ENCODE measurements at places on chromosomes 5 and 9. TPM values are rescaled to one million over a fixed set of nuclear protein-coding genes. Genes with fewer than 3 reads are reported as not detected.

The TYRP1 gene
- not detected for total RNA-seq

GRCh38 chr9:18350995-18351595 is 122.9 kb upstream of the ADAMTSL1 start:
- DNase-seq: no peak

DNA sequence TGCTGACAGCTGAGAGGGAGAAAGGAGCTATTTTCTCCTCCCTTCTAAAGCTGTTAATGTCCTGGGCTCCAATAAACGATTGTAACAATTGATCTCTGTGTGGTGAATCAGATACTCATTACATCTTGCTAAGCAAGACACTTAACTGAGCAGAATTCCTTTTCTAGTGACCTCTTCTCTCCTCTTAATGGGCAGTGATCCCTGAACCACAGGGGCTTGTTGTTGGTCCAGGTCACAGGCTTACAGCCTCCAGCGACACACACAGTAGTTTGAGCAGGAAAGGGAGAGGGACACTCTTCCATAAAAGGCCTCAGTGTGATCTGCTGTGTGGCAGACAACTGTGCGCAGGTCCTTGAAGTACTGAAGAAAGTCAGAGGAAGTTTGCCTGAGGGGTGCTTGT is 58.5 kb upstream of the MYO10 start:
- DNase-seq: no peak

- DNase-seq: no peak
These were observed 8.8 kb downstream of the MSX2 start for GRCh38 chr5:174733091-174733690.

DNA sequence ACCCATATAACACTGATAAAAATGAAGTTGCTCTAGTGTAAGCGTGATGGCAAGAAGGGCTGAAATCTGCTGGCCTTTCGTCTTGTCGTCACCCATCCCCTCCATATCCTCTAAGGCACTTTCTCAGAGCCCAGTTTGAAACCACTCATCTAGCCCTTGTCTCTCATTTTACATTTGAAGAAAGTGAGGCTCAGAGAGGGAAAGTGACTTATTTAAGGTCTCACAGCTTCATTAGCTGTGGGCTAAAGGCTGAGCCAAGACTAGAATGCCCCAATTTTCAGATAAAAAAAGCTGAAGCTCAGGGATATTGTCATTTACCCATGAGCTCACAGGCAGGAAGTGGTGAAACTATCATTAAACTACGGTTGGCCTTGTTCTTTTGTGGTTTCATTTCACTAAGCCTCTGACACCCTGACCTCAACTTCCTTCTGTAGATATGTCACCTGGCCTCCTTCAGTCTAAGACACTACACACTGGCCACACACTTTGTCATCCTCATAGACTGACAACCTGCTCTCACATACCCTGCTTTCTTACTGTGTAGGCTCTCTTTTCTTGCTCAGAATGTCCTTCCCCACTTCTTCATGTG is 176.7 kb upstream of the DMAC1 start:
- DNase-seq: peak; percentile 68

DNA sequence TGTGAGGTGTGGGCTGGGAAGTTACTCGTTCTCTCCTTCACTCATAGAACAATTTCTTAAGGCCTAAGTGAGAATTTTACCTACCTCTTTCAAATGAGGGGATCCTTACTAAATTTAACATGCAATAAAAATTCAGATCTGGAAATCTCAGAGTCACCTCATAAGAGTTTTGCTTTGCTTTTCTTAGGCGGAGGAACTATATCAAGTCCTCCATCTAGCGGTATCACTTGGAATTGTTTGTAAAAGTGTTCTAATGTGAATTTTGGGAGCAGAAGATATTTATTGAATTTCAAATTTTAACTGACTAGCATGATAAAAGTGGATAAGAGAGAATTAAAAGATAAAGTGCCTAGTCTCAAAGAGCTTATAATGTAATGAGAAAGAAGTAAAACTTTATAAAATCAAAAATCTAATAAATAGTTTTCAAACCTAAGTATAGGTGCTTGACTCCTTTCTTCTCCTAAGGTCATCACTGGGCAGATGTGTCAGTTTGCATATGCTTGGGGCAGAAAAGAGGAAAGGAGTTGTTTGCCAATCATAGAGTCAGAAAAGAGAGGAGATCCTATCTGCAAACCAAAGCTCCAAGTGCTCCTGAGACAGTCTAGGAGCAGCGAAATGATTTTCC is 145.7 kb upstream of the DAB2 start:
- no peak for DNase-seq

- DNase-seq: no peak
These were observed 471.3 kb downstream of the PDE4D start for GRCh38 chr5:59421986-59422941.

The GRM6 gene
- not detected for total RNA-seq

GRCh38 chr9:7828334-7828733 is 28.8 kb upstream of the DMAC1 start:
- no peak for DNase-seq

DNA sequence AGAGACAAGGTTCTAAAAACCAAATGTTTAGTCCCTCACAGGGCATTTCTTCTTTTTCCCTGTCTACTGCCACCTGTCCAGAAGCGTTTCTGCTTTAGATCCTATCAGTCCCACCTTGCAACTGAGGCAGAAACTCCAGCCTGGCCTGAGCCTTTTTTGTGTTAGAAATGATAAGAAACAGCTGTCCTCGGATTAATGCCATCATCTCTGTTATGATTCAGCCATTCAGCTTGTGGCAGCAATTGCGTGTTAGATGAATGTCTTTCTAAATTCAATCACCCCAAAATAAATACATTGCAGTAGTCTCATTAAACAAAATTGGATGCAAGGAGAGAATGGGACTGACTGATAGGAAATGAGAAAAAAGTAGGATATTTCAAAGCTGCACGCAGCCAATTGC is 28.3 kb upstream of the FRMPD1 start:
- DNase-seq: no peak

DNA sequence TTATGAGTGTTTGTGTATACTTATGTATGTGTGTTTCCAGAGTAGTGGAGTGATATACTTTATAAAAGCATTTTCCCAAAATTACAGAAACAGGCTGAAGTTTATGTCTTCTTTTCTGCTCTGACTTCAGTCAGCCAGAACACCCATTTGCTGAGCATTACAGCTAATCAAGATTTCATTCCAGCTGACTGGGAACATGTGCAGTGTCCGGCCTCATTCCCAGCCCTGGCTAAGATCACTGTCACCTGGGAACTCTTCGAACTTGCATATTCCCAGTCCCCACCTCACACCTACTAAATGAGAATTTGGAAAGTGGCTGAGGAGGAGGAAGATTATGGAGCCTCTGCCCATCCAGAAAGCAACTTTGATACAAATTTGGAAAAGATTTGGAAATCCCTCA is 90.8 kb upstream of the PRRC1 start:
- DNase-seq: no peak

- DNase-seq: no peak
These were observed 9.9 kb downstream of the TMEM250 start for GRCh38 chr9:136108648-136109266.

The RANBP3L gene
- not detected for total RNA-seq

- DNase-seq: no peak
These were observed 41.6 kb downstream of the PDZD2 start for GRCh38 chr5:31680528-31680927.

DNA sequence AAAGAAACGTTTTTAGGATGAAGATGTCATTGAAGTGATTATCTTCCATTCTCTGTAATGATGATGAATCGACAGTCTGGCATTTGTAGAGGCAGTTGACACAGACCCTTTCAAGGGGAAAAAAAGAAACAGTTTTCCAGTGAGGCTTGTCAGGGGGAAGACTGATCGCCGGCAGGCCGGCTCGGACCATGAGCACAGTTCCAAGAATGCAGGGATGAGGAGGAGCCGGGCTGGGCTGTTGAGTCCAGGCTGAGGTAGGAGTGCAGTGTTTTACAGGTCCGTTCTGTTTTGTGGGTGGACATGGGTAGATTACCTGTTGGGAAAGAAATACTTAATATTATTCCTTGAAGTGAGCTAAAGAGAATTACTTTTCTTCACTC is 194.6 kb downstream of the AOPEP start:
- DNase-seq: no peak

DNA sequence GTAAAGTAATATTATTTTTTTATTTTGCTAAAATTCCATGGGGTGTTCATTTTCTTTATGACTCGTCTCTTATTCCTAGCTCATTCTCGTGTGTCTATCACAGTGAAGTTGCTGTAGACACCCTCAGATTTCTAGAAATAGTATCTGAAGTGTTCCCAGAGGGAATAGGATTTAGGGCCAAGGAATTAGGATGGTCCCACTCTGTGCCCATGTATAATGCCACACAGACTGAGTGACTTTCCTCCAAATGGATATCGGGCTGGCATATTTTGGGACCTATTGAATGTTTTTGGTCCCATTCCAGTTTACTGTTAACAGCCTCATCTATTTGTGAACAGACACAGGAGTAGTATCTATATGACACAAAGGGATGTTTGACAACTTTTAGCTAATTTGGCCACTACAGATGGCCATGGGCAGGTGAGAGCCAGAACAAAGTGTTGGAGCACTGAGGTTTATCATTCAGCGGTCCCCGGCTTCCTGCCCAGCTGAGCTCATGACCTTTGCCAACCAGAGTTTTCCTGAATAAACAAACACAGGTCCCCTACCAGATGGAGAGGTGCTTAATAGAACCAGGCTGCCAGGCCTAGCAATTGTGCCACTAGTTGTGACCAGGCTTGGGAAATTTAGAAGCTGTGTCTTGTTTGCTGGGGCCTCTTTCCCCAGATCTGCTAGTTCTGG is 46.9 kb downstream of the MAP1B start:
- DNase-seq: no peak

- peak; percentile 99 for DNase-seq
These were observed at the start of gene NAA35 for GRCh38 chr9:85940832-85941621. TSS of gene NAA35 (plus strand) at chr9:85941146. CDS start at chr9:85942160, 1,014 bp downstream.

The FUT7 gene
- 0.22 TPM for total RNA-seq

DNA sequence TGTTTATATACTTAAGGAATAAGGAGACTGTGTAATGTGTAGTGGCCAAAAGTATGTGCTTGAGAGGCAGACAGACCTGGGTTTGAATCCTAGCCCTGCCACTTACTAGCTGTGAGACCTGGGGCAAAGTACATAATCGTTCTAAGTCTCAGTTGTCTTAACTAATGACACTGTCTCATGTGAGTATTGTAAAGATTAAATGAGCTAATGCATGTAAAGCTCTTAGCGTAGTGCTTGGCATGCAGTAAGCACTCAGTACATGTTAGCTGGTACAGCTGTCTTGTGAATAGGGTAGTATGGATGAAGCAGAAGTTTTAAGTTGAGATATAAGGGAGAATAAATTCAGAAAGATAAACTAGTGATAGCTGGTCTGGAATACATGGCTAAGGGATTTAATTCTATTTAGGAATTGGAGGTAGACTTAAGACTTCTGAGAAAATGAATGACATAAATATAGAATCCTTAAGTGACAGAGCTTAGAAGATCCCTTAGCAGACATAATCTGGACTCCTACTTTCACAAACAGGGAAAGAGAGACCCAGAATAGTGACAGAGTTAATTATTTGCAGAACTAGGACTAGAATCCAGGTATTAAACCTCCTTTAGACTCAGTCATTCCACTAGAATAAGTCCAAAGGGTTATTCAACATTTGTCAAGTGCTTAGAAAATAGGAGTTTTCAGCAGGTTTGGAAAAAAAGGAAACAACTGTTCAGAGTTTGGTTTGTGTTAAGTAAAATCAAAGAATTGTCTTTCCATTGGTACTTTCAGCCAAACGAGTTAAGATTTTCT is 13.1 kb downstream of the GPR21 start:
- DNase-seq: no peak

DNA sequence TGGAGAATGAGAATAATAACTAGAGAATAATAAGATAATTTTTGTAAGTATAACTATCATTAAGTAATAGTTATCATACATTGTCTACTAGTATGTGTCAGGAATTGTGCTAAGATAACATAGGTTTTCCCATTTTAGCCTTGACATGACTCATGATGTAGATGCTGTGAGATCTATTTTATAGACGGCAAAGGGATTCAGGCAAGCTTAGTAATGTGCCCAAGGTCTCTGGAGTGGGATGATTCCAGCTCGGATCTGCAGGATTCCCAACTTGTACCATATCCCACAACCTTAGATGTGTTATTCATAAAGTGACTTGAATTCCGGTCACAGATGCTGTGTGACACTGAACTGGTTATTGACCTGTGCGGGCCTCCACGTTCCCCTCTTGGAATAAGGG is 51.5 kb downstream of the IL31RA start:
- DNase-seq: no peak

The LCN15 gene
- not detected for total RNA-seq

DNA sequence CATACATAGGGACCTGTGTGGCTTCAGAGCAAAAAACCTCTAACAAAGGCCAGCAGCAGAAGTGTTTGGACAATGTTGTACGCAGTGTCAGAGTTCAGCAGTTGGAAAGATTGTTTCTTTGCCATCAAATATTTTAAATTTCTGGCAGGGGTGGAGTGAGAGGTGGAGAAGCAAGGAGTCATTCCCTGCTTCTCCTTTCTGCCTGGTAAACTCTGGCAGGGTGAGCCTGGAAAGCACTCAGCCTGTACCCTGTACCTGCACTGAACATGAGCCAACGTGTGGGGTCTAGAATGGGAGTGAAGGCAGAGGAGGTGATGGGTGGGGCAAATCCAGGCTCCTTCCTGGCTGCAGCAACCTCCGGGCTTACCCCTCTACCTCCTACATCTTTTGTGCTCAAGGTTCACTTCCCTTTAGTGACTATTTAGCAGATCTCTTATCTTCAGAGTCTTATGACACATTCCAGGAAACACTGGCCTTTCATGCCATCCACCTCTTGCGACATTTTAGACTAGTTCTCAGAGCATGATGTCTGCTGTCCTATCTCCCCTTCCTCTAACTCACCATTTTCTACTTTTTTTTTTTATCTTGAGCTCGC is 445.0 kb upstream of the PIK3R1 start:
- DNase-seq: no peak

DNA sequence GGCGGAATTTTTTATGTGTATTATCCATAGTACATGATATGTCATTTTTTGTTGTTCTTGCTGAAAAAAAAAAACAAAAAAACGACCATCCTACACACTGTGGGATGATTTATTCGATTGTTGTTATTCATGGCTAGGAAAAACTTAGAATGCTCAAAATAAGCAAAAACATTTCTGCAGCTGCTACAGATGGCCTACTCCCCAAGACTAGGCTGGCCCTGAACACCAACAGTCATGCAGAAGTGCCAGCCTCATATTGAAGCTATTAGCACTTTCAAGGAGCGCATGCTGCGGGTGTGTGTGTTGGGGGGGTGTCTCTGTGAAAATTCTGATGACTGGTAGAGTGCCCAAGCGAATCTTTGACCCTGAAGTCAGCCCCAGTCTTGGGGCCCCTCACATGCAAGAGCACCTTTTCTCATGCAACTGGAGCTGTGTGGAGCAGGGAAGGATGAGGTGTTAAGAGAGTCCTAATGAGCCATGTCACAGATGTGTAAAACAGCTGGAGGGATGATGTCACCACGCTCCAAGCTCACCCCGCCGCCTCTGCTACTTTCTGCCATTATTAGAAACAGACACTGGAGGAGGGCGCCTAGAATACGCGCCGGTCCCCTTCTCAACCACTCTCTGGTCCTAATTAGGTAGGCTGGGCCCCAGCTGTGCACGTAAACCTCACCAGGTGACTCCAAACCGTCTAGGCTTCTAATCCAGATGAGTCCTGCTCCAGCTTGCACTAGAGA is 61.0 kb upstream of the SMIM23 start:
- no peak for DNase-seq

All from activated T-helper 1 cell treated with anti-CD3 and anti-CD28 coated beads, Interleukin-12 subunit alpha, Interleukin-12 subunit beta, Interleukin-2, Interleukin-4 antibody, amounts not matched to agents 30 ng/mL and 10 ng/mL and 1 ng/mL, durations not matched to agents 14 hours and 24 hours and 36 hours (primary cell).